ENCODE measurements at places on chromosomes 12 and 14. TPM values are rescaled to one million over a fixed set of nuclear protein-coding genes. Genes with fewer than 3 reads are reported as not detected.

- DNase-seq, result no peak
These were observed 32.8 kb upstream of the TUBA1C start for GRCh38 chr12:49231878-49232655.

DNA sequence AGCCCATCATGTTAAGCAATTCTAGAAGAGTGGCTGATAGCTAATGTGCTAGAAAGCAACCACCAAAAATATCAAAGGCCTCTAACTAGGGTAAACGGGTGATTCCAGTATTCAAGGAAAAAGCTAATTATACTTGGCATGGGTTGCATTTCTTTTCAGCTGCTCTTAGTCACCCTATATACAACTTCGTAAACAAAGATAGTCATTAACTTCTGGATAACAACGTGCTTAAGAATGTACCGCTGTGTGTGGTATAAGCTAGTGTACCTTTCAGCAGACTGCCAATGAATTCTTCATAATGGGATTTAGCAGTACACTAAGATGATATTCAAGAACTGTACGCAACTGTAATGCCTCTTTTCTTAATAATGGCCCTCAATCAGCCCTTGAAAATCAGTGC lies 42.2 kb upstream of the SLC6A13 start:
- no peak for DNase-seq

DNA sequence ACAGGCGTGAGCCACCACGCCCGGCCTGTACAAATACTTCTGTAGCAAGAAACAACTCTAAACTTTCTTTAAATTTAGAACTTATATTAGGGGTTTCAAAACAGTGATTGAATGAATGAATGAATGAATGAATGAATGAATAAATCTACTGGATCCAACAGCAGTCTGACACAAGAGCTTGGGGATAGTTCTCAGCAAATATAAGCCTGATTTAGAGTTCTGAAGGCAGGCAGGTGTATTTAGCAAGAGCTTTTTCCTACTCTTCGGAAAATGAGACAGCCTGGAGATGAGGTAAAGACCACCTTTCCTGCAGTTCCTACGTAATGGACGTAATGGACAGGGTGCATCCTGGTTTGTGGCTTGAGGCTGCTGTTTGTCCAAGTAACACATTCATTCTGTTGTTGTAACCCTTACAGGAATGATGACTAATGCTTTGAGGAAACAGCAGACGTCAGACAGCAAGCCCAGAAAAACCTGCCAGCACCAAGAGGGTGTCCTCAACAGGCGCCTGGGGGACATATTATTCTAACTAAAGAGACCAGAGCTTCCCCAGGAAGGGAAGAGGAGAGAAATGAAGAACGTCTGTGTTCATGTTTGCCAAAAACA lies 277.4 kb upstream of the SOX5 start:
- DNase-seq, result no peak

DNA sequence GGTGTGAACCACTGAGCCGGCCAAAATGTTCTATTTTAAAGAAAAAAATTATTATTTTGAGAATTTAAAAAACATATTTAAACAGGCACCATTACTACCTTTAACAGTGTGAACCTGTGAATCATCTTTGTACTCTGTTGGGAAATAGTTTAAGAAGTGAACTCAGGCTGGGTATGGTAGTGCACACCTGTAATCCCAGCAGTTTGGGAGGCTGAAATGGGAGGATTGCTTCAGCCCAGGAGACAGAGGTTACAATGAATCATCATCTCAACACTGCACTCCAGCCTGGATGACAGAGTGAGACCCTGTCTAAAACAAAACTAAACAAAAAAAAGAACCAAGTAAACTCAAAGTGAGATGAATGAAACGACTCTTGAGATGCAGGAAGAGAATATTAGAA lies 3.1 kb upstream of the WDR89 start:
- DNase-seq, result no peak

- DNase-seq, result no peak
These were observed 148.0 kb downstream of the FUT8 start for GRCh38 chr14:65560340-65561027.

Gene FGF6
- total RNA-seq, result not detected

GRCh38 chr14:74048281-74048680 lies 29.1 kb downstream of the BBOF1 start:
- DNase-seq, result no peak

Gene COQ5
- total RNA-seq, result 15.3 TPM

DNA sequence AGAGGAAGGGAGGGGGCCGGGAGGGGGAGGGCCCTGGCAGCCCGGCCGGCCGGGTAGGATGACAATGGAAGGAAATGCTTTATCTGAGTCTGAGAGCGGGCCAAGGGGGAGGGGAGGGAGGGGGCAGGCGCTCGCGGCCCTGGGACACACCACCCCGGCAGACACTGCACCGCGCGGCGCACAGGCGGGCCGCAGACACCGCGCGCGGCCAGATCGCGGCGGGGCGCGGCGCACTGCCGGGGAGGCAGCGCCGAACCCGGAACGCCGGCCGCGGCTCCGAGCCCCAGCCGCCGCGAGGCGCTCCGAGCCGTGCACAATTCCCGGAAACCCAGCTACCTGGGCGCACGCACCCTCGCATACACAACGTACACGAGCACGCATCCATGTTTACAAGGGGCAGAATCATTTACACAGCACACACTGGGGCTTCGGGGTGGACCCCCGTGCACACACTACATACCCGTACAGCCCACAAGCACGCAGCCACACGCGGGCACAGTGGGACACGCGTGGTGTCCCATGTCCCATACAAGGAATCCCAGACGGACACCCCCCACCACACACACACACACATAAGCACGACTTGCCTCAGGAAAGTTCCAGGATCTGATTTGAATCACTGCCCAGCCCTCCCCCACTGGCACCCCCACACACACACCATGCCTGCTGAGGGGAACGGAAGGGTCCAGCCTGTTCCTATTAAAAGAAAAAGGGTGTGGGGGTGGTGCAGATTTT lies at the start of gene HDAC7:
Gene HDAC7 (minus strand): TSS at position 8 of the 735 bp plus-strand sequence. CDS start 118 bp downstream, outside the sequence.
- peak; percentile 66 for DNase-seq

Gene PLEK2
- total RNA-seq, result not detected

GRCh38 chr12:5247144-5247543 lies 184.8 kb upstream of the NTF3 start:
- no peak for DNase-seq

DNA sequence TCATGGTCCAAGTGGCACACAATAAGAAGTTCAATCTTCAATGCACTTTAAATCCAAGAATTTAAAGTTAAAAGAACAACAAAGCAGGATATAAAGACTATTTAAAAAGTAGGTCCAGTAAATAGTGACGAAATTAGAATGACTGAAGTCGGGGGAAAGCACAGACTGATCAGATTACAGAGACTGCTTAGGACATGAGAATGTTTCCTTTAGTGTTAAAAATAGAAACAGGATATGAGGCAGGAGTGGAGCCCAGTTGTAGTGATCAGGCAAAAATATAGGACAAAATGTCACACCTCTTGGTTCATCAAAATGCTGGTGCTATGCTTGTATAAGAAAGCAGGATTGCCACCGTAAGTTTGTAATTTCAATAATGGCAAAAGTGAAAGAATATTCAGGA lies 52.2 kb upstream of the CD163 start:
- peak; percentile 14 for DNase-seq

GRCh38 chr14:75697386-75697785 lies 36.3 kb downstream of the TTLL5 start:
- no peak for DNase-seq

Gene TESPA1
- total RNA-seq, result 342 TPM

Gene CLEC4D
- under 0.01 TPM for total RNA-seq

Gene CABP1
- under 0.01 TPM for total RNA-seq

DNA sequence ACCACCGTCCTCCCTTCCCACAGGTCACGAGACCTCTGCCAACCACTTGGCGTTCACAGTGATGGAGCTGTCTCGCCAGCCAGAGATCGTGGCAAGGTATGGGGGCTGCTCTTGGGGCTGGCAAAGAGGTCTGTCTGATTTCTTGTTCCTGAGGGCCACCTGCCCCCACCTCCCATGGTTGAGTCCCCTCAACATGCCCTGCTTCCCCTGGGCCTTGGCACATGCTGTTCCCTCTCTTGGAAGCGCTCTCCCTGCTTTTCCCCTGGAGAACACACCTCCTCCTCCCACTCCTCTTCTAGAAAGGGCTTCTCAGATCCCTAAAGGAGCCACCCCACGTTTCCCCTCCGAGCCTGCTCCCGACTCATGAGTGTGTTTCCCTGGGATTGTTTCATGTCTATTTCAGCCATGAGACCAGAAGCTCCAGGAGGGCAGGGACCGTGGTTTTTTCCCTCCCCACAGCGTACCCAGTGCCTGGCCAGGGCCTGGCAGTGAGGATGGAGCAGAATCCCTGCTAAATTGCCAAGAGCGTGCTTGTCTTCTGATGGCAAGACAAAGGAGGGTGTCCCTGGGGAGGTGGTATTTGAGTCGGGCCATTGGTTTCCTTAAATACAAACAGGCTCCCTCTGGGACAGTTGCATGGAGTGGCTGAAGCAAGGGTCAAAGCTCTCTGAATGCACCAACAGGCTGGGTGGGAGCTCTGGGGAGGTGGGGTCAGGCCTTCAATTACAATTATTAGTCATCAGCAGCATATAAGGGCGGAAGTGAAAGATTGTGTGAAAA lies 34.1 kb downstream of the CYP46A1 start:
- DNase-seq, result no peak

Gene MAGOHB
- 2.7 TPM for total RNA-seq

DNA sequence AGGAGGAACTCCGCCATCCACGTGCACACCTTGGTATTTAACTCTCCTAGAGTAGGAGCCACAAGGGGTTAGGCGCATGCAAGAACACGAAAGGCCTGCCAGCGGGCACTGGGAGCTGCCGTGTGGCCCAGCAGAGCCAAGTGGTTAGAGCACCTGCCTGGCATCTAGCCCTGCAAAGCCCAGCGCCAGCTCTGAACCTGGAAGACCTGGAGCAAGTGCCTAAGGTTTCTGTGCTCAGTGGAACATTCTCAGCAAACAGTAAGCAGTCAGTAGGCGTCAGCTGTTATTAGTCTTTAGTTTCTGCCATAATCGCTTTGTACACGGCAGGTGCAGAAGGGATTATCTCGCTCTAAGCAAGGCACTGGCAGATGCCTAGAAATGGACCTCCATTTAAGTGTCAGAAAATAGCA lies 55.4 kb downstream of the SETD3 start:
- DNase-seq, result no peak

DNA sequence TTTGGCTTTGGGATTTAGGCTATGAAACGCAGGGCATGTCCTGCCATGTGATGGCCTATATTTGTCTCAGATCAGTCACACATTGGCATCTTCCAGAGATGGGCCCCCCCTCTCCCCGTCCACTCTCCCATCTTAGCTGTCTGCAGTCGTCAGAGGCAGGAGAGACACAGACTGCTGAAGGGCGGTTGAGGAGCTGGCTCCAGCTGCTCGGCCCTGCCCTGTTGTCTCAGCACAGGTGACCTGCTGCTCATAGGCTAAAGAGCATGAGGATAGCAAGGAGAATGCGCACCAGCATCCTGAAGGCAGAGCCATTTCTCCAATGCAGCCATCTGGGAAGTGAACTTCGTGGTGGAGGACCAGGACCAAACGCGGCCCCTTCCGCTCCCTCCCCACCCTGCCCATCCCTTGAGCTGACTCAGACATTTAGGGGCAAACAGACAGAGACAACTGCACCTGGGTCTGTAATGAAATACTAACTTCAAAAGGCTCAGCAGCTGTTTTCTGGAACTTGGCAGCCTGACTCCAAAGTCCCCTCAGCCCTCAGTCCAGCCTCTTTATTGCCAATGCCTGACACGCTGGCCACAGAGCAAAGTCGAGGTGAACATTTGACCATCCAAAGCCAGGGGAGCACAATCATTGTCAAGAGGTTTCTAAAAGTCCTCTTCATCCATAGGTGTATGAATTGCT lies 22.3 kb downstream of the FZD10 start:
- DNase-seq, result no peak

Data from hematopoietic multipotent progenitor cell (in vitro differentiated cells).